ENCODE measurements at places on chromosomes 16 and 17.

- DNase-seq = peak; percentile 29
These were observed 389.0 kb upstream of the CDH11 start for GRCh38 chr16:65510850-65511249.

DNA sequence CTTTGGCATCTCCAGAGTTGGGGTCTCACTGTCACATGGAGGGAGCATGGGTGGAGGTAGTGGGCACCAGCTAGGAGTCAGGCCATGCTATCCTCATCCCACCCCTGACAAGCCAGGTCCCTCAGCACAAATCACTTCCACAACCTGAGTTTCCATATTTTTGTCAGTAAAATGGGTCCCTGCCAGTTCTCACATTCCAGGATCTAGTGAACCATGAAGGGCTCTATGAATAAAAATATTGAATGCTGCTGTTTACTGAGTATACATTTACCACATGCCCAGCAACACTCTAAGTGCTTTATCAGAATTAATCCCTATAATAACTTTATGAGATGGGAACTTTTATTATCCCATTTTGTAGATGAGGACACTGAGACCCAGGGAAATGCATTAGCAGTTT lies 16.8 kb downstream of the SEZ6 start:
- DNase-seq = no peak

GRCh38 chr17:34930283-34930682 lies 31.0 kb downstream of the CCT6B start:
- no peak for DNase-seq

DNA sequence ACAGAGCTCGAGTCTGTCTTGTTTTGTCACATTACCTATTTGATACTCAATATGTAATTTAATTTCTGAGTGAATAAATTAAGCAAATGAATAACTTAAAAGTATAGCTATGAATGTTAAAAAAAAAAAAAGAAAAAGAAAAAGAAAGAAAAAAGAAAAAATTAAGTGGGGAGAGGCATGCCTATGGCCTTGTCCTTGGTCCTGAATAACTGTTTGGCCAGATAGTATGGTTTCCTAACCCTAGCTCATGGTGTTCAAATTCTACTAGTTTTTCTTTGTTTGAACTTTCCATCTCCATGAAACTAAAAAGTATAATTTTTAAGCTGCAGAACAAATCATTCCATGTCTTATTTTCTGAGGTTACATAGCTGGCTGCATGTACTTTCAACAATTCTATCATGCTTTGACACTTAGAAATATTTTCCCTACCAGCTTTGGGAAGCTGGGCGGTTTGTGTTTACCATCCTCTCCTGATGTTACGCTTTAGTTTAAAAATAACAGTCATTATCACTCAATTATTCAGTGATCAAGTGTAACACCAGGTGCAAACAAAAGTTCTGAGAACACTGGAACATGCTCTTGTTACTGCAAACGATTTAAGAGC lies 31.8 kb downstream of the TOX3 start:
- no peak for DNase-seq

DNA sequence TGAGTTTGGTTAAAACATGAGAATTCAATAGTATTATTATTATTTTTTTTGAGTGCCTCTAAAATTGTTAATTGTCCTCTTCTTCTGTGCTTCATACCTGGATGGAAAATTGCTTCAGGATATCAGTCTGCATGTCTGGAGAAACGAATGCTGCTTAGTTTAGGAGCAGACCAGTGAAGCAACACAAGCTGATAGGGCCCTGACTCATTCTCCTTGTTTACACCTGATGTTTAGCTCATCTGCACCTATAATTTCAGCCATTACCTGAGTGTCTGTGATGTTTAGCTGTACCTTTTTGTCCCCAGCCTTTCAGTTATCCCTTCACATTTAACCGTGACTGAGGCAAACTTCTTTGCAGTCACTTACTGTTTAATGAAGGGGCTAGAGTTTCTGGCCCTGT lies 14.8 kb downstream of the SNTB2 start:
- DNase-seq = no peak

- peak; percentile 16 for DNase-seq
These were observed 14.6 kb downstream of the COG4 start for GRCh38 chr16:70508752-70509151.

GRCh38 chr17:75518983-75519537 lies 2.7 kb downstream of the TSEN54 start:
- no peak for DNase-seq

- DNase-seq = no peak
These were observed 11.0 kb downstream of the TBC1D24 start for GRCh38 chr16:2485811-2486507.

DNA sequence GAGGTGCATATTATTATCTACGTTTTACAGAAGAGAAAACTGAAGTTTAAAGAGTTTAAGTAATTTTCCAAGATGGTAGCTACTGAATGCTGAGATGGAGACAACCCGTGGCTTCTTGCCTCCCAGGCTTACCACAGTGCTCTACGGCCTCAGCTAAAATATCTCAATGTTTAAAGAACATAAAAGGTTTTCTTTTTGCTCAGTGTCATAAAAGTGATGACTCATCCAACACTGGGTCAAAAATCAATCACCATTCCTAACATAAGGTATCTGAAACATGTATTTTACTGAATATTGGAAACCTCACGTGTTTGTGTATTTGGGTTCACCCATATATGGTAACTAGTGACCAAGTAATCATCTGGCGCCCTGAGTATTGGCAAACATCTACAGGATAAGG lies 18.4 kb downstream of the ABCA9 start:
- DNase-seq = no peak

- no peak for DNase-seq
These were observed 33.2 kb downstream of the ZNF750 start for GRCh38 chr17:82806645-82807044.

DNA sequence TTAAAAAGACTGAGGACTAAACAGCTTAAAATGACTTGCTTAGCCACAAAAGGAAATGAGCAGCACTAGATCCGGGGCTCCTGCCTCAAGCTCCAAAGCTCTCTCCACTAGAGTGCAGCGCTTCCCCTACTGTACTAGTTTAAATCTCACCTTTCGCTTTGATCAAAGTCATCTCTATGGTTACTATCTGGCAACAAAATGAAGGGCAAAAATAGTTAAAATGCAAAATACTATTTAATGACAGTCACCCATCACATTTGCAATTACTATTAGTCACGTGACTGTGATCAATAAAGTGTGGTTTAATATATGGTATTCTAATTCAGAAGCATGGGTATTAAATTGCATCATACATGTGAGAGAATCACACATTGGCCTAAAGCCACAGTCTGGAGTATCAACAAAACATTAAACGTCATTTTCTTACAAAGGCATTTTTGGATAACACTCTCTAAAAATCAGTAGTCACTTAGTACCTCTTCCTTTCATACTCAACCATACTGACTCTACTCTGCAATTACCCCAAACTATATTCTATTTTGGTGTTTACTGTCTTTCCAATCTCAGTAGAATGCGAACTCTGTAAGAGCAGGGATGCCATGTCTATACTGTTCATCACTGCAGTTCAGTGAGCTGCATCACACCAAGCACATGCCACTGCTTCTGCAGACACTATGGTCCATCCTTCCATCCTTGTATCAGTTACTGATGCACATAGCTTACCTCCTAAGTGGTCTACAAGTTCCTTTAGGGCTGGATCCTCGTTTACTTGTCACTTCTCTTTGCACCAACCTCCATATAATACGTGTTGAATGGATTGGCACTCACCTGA lies 6.2 kb downstream of the PSMD12 start:
- peak; percentile 26 for DNase-seq

- no peak for DNase-seq
These were observed 7.4 kb downstream of the MAP2K3 start for GRCh38 chr17:21291862-21292261.

DNA sequence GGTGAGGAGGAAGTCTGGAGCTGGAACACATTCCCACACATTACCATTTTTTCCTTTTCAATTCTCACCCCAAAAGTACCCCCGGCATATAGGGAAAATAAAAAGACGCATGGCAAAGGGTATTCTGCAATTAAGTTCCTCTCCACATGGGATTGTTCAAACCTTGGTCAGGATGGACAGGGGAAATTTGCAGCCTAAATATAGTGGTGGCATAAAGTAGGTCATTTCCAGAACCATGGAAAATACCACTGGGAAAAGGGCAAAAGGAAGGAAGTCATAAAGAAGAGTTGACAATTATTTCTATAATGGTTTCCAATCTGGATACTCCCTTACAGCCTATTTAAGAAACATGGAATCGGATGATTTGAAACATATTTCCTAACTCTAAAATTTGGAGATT lies 135.8 kb downstream of the STX8 start:
- DNase-seq = no peak

GRCh38 chr16:80056324-80056723 lies 455.8 kb upstream of the MAF start:
- DNase-seq = peak; percentile 34

GRCh38 chr17:82937411-82938371 lies 97.9 kb upstream of the ZNF750 start:
- no peak for DNase-seq

DNA sequence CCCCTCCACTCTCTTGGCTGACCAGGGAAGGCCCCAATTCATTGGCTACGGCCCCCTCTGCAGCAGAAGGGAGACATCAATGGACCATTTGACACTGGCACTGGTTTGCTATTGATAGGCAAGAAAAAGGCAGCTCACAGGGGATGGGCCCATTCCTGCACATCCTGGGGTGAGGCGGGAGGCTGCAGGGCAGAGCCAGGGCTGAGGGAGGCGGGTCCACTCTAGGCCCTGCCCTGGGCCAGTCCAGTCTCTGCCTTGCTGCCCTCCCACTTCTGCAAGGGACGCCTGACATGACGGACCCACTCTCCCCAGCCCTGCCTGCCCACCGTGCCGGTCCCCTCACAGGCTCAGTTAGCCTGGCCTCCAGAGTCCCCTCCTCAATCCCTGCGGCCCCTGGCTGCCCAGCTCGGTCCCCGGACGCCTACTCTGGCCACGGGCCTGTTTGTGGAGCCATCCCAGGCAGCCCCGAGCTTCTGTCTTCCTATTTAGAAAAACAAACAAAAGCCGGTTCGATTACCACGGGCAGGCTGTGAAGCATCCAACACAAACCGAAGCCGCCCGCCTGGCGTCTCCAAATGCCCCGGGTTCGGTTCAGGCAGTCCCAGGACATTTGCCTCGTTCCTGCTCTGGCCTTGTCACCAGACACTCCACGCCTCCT lies 160.7 kb downstream of the IRX5 start:
- no peak for DNase-seq

DNA sequence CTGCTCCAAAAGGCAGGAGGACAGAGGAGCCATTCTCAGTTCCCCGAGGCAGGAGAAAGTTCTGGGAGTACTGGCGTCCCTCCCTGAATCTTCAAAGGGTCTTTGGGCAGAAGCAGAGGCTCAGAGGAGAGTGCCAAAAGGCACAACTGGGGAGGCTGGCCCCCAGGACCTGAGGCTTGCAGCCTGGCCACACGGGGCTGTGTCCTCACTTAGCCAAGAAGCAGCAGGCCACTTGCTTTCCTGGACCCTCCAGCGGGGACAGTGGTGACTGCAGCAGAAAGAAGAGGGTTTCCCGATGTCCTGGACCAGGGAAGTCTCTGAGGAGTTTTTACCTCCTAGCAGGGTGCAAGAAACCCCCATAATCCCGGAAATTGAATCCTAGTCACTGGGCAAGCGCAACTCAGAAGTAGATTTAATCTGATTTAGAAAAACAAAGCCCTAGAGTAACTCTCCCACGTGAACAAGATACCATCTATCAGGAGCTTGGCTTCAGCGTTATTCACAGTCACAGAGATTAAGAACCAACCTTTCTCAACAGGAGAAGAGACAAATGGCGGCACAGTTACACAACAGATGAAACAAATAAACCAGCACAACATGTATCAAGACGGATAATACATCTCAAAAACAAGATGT lies 25.5 kb upstream of the BCO1 start:
- no peak for DNase-seq

GRCh38 chr17:35486920-35487732 lies 38.6 kb upstream of the SLFN13 start:
- peak; percentile 54 for DNase-seq

DNA sequence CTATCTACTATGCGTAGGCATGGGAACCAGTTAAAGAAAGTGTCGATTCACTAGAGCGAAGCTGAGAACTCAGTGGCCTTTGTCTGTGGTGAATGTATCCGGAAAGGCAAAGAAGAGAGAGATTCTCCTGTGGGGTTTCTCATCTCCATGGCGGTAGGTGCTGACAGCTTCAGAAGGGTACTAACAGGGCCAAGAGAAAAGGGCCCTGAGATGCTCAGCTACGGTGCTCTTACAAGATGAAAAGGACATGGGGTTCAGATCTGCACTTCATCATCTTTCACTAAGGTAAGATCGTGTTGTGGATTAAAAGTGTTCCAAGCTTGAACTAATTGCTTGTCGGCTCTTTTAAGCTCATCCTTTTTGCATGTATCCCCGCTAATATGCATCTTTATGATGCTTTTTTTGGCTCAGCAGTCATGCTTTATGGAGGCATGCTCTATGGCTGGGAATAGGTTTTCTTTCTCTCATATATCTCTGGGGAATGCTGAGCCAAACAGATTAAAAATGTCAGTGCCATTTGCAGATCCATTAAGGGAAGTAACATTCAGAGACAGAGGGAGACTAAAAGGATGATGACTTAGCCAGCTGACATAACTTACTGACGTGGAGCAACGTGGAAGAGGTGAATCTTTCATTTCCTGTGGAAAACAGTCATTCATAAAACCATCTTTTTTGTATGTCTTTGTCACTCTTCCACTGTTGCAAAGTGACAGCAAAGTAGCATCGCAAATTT lies 29.9 kb downstream of the KCNJ16 start:
- no peak for DNase-seq

- DNase-seq = no peak
These were observed 12.6 kb upstream of the CLUH start for GRCh38 chr17:2723997-2724783.

DNA sequence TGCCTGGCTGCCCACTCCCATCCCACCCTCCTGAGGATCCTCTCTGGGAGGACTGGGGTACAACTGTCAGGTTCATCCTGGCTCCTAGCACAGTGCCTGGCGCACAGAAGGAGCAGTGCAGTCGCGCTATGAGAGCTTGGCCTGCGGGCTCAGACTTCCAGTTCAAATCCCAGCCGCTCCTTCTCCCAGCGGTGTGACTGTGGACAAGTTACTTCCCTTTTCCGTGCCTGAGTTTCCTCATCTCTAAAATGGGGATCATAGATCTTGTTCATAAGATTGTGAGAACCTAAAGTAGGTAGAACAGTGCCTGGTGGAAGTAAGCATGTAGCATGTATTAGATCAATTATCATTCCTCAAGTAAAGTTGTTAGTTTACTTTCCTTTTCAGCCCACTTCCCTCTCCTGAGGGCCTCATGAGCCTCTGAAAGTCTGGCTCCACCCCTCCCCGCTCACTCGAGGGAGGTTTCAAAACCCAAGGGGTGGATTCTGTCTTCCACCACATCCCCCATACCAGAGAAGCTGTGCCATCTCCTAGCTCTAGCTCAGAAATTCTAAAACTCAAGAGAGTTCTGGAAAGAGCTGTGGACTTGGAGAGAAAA lies 19.9 kb upstream of the COL1A1 start:
- DNase-seq = peak; percentile 86

Measured in EH (cell line).